ENCODE measurements at places on chromosomes 2 and 18.

GRCh38 chr2:212943351-212943750, 208.1 kb downstream of the IKZF2 start:
- DNase-seq: no peak

- DNase-seq: no peak
Observed at GRCh38 chr2:229416116-229416694, 145.1 kb upstream of the PID1 start.

DNA sequence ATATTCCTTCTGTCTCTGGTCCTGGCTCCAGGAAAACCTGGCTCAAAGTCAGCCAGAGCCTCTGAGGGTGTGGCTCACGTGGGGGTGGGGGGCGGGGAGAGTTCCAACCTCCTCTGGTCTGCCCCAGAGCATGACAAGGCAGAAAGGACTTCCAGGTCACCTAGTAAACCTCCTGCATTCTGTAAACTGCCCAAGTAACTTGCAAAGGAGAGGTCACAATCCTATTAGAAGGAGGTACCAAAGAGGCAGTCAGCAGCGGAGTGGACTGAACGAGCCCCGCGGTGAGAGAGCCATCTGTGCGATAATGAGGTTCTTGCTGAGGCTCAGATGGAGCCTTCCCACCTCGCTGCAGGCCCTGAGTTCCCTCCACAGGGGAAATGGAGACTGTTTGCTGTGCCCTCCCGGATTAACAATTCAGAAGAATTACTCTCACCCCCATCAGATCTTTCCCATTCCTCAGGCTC, 58.9 kb upstream of the GATA6 start:
- no peak for DNase-seq

DNA sequence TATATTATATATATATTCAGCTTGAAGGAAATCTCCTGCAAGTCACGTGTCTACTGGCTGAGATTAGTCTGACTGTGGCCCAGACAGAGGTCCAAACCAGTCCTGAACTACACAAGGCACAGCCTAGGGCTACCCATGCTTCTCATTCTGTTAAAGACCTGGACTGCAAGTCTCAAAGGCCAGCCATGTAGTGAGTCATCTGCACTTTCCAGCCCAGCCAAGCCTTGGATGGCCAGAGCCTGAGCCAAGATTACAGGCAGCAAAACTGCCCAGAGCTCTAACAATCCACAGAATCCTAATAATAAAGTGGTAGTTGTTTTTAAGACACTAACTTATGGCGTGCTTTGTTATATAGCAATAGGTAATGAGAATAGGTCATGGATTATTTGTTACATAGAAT, 259.6 kb downstream of the SS18 start:
- no peak for DNase-seq

DNA sequence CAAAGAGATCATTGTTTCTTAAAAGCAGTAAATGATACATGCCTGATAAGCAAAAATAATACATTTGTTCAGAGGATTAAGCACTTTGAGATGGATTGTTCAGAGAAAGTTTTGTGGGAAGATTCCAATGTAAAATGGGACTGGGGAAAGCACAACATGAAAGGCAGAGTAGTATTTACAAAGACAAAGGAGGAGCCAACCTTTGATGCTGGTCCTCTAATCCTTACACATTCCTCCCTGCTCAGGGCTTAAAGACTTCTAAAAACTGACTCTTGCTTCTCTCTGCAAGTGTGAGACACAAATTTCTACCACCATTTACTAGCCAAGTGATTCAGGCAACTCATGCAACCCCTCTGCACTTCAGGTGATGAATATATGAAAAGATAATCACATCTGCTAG, 47.2 kb upstream of the REG3G start:
- DNase-seq: no peak

DNA sequence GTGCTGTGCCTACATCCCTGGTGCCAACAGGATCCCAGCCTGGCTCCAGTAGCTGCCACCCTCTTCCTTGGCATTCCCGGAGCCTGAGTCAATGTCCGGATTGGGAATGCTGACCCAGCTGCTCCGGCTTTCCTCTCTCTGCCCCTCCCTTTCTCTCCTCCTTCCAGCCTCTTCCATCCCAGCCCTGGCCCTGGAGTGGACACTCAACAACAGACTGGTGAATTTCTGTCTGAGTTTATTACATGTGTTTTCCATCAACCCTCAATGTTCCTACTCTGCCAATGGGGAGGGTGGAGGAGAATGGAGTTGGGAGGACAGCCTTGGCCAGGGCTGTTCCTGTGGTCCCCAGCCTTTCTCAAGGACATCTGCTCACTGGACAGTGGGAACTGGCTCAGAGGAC, 917 bp upstream of the PRKAG3 start:
- no peak for DNase-seq

GRCh38 chr18:59264651-59265245, 8.5 kb downstream of the RAX start:
- DNase-seq: no peak

DNA sequence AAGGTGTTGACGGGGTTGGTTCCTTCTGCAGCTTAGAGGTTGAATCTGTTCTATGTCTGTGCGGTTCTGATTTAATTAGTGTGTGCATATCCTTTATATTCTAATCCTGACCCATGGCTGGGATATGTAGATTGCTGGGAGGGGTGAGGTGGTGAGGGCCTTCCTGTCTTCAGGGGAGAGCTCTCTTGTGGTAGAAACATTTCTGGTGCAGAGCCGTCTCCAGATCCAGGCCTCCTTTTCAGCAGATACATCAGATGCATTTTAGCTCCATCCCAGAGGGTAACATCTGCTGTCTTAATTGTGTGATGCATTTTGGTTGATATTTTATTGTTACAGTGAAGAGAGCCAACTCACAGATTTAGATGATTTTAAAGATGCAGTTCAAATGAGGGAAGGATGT, 227.8 kb downstream of the AGAP1 start:
- DNase-seq: no peak

- DNase-seq: no peak
Observed at GRCh38 chr18:11932393-11932792, 24.3 kb upstream of the MPPE1 start.

DNA sequence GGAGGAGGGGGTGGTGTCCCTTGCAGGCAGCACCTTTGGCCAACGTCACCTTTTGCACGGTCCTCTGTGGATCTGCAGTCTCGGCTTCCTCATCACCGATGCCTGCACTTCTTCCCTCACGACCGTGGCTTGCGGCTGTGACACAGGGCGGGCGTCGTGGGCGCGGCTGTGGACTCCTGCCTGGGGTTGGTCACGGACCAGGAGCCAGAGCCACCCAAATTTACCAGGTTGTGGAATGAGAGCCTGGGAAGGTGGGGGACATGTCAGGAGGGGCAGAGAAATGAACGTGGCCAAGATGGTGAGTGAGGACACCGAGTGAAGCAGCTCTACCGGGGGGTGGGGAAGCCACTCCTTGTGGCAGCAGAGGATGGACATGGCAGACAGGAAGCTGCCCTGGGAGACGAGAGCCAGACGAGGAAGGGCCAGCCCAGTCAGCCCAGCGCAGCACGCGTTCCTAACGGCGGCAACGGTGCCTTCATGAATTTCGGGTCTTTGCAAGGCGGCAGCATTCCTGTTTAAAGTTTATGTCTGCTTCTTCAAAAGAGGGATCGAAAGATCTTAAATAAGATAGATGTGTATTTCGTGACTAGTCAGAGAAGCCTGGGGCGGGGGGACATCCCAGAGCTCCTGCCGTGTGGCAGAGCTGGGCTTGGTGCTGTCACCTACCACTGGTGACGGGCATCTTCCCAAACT, 84.2 kb downstream of the LRRFIP1 start:
- no peak for DNase-seq

Data from HuH-7 (cell line).